ENCODE measurements at places on chromosomes 7 and 10.

- no peak for DNase-seq
These were observed 591 bp downstream of the UBE2H start for GRCh38 chr7:129952086-129952652.

DNA sequence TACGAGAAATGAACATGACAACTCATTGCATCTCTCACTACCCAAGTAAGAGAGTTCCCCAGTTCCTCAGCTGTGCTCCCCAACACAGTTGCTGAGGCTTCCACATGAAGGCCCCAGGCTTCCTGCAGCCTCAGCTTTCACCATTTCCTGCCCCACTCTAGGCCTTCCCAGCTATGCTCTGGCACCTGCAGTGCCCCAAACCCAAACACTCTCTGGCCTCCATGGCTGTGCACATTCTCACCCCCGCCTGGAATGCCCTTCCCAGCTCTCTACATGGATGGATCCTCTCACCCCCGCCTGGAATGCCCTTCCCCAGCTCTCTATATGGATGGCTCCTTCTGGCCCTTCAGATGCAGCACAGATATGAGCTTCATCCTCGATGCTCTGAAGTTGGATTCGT lies 61.3 kb downstream of the KIAA1549 start:
- DNase-seq: no peak

DNA sequence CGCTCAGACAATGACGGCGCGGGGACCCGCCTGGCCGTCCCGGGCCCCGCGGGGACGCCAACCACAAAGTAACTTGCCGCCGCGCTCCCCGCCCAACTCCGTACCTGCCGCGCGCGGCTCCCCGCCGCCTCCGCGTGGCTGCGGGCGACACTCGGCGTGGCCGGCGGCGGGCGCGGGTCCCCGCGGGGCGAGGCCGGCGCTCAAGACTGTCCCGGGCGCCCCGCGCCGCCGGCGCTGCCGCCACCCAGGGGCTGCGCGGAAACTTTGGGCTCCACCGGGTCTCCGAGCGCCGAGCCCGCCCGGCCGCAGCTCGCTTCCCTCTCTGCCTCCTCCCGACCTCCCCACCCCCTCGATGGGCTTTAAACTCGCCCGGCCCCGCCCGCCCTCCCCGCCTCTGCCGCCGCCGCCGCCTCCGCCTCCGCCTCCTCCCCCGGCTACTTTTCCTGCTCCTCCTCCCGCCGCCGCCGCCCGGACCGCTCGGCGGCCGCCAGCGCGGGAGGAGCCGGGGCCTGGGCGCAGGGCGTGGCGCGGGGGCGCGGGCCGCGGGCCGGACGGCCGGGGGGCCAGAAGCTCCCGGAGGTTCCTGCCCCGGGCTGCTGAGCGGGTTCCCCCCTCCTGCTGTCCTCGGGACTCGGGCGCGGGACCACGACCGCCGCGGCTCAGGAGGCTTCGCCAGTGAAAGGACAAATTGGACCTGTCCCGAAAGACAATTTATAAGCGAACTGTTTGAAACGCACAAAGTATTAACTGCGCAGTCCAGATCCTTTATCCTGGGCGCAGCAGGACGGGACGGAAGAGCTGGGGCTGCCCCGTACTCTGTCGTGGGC lies 10.6 kb upstream of the GRB10 start:
- peak; percentile 35 for DNase-seq

GRCh38 chr7:13307040-13307439 lies 619.6 kb downstream of the ARL4A start:
- no peak for DNase-seq

DNA sequence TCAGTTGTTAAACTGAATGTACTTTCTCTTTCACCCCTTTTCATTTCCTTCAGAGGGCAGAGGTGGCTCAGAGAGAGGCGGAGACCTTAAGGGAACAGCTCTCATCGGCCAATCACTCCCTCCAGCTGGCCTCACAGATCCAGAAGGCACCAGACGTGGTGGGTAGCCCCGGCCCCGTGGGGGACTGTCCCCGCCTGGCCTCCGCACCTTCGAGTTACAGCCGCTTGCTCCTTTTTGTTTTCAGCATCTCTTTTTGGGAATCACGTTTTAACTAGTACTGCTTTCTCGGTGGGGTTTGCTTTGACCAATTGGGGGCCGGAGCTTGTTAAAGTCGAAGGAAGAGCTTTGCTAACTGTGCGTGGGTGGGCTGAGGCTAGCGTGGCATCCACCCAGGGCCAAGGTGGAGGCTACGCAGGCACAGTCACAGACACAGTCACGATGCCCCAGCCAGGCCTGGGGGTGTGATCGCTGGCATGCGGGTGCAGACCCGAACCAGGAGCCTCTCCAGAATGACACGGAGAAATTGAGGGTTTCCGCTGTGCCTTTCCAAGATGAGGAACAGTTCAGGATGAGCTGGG lies 116.2 kb upstream of the SH2B2 start:
- DNase-seq: no peak

GRCh38 chr10:86662186-86663045 lies 5.9 kb upstream of the LDB3 start:
- no peak for DNase-seq

GRCh38 chr10:71844084-71844483 lies 7.0 kb downstream of the PSAP start:
- no peak for DNase-seq

DNA sequence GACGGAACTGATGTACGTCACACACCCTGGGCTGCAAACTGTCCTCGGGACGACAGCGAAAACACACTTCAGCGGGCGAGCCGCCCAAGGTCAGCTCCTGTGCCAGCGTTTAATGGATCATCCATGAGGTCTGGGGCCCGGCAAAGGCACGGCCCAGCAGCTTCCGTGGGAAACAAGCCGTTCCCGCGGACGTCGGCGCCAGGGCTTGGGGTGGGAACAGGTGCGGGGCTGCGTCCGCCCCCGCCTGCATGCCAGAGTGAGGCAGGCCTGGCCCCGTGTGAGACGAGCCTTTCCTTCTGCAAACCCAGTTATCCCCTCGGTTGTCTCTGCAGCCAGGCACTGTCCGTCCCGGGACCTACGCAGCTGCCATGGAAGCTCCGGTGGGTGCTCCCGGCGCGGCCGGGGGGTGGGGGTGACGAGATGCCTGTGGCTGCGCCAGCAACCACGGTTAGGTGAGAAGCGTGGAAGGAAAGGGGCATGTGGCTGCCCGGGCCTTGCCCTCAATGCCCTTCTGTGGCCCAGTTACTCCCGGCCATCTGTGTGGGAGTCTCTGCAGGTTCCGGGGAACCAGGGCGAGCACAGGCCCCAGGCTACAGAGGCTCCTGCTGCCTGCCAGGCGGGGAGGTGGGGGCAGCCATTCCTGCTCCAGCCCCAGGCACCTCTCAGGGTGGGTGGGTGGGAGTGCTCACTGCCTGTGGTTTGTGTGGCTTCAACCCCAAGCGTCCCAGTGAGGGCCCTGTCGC lies 42.2 kb upstream of the PDGFA start:
- DNase-seq: no peak

GRCh38 chr7:138663725-138664710 lies 37.1 kb downstream of the SVOPL start:
- no peak for DNase-seq

GRCh38 chr7:111753968-111754367 lies 191.7 kb upstream of the IMMP2L start:
- no peak for DNase-seq

DNA sequence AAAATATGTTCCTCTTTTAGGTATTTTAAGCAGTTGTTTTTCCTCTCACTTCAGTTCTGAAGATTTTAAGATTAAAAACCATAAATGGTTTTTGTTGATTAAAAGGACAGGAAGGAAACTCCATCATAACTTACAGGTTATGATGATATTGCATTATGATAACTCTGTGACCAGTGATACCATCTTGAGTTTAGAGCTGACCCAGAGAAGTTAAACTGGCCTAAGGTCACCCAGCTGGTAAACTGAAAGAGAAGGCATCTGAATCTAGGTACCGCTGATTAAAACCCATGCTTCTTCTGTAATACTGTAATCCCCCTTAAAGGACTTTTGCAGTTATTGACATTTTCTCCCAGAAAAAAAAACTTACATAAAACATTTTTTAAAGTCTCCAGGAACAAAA lies 29.6 kb downstream of the LOXL4 start:
- DNase-seq: no peak

- DNase-seq: no peak
These were observed 1.7 kb upstream of the C7orf25 start for GRCh38 chr7:42913591-42913990.

Measured in NCI-H748 treated with DMSO at 0.1 percent for 48 hours (cell line).